ENCODE measurements at places on chromosomes 12 and 14. TPM values are rescaled to one million over a fixed set of nuclear protein-coding genes. Genes with fewer than 3 reads are reported as not detected.

Gene GLT1D1
- total RNA-seq: 0.11 TPM

Gene ALDH1L2
- total RNA-seq: 6.8 TPM

Gene CIDEB
- total RNA-seq: 11.0 TPM

Gene HOXC10
- total RNA-seq: not detected

Gene TMPO
- 44.4 TPM for total RNA-seq

Gene SLC8A3
- not detected for total RNA-seq

Measured in placental epithelial cell (primary cell).